ENCODE measurements at places on chromosomes 4 and X.

DNA sequence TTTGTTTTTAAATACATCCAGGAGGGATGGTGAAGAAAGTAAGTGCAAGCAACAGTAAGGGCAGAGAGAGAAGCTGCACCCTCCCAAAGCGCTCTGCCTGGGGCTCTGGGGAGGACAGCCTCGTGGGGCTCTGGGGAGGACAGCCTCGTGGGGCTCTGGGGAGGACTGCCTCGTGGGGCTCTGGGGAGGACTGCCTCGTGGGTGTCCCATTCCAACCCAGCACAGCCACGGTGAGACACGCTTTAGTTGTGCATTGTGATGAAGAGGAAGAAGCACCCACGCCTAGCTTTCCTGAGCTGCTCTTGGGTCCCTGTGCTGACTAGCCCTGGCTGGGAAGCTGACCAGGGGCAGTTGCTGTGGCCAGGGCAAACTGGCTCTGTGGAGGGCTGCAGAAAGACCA lies 43.1 kb upstream of the SLC25A4 start:
- DNase-seq = no peak

DNA sequence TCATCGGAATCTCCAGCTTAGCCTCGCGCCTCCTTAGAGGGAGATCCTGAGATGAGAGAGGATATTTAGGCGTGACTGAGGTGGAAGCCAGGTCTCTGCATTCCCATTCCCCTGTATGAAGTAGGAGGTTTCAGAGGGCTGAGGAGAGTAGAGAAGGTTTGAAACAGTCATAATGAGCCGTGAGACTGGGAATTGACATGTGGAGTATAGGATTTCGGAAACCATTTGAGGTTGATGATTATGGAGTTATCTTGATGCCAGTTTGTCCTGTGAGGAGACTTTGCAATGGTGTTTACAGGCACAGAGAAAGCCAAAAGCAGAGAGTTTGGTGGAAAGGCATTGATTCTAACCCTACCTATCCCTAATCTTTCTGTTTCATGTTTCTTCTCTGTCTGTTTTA lies 2.0 kb downstream of the CHST7 start:
- DNase-seq = no peak

- no peak for DNase-seq
Observed at GRCh38 chr4:63583561-63583960, 825.7 kb downstream of the TECRL start.

DNA sequence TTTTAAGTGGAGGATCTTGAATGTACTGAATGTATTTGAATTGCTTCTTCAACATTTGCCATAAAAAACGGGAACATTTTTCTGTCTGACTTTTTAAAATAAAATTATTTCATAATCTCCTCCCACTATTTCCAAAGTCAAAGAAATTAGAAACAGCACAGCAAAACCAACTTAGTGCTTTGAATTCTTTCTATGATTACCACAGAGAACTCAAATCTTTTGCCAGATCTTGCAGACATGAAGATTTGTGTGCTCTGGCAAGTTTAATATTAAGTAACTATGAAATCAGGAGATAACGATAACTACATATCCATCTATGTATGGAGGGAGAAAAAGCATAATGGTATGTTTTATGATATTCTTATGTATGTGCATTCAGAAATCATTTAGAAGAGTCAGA lies 982.2 kb downstream of the PCDH7 start:
- no peak for DNase-seq

- no peak for DNase-seq
Observed at GRCh38 chr4:54289316-54289715, 60.2 kb downstream of the PDGFRA start.

DNA sequence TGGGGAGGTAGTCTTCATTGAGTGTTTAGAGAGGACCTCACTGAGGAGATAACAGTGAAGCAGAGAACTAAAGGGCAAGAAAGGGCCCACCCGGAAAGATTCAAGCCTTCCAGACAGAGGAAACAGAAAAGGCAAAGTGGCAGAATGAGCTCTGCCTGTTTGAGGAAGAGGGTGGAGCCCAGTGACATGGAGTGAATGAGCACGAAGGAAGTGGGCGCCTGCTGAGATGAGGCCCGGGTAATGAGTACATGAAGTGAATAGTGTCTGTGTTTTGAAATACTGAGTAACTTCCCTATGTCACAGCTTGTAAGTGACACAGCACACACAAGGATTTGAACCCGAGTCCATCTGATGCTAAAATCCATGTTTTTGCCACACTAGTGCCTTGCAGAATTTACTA lies 32.5 kb upstream of the TLR2 start:
- no peak for DNase-seq

DNA sequence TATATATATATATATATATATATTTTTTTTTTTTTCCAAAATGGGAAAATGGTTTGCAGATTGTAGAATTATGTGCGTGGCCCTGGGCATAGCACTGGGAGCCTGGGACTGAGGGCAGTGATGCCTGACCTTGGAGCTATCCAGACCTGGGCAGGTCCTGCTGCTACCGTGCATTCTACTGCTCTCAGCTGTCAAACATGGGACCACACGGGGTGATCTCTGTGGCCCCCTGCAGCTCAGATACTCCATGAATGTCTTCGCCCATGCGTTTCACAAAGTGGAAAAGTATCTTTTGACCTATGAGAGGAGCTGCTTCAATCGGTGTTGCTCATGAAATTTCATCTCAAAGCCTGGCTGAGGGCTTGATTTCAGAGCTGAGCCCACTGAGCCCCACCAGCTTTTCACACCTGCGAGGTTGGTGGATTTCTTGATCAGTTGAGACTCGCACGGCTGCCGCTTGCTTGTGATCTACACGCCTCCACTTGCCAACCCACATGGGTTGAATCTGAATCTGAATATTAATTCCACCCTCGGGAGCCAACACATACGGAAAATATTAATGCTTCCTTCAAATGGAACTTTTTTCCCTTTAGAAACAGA lies 35.7 kb downstream of the ING2 start:
- DNase-seq = no peak

GRCh38 chr4:41728573-41728913 lies 20.0 kb downstream of the PHOX2B start:
- no peak for DNase-seq
